ENCODE measurements at places on chromosomes 12 and 14.
A peak's percentile ranks its signal among the peaks of the same experiment; 100 is the strongest.

DNA sequence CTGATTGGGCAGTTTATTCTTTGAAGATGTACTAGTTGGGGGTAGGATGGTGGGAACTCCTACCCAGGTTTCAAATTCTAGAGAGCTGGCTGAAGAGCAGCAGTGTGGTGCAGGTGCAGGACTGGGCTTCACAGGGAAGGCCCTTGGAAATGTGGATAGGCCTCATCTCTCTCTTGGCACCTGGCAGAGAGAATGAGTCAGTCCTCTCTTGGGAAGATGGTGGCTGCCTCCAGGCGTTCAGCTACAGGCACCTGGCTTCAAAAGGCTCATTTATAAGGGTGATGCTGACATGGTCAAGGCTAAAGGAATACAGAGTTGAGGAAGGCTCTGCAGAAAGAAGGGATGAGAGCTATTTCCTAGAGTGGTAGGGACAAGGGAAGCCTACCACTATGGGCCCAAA is 179.7 kb upstream of the VASH1 start:
- DNase-seq, result no peak

GRCh38 chr14:47959740-47960139 is 284.3 kb upstream of the MDGA2 start:
- no peak for DNase-seq

DNA sequence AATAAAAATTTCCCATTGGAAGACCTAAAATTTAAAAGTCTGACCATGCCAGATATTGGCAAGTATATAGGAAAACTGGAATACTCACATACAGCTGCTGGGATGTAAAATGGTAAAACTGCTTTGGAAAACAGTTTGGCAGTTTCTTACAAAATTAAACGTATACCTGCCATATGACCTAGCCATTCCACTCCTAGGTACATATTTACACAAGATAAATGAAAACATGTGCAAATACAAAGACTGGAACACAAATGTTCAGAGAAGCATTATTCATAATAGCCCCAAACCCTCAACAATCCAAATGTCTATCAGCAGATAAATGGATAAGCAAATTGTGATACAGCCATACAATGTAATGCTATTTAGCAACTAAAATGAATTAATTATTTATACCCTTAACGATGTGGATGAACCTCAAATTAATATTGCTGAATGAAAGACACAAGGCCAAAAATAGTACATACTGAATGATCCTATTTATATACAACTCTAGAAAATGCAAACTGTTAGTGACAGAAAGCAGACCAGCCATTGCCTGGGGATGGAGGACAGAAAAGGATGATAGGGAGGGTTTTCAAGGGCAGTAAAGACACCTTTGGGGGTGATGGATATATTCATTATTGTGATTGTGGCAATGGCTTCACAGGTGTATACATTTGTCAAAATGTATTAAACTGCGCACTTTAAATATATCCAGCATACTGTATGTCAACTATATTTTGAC is 21.3 kb upstream of the TCP11L2 start:
- DNase-seq, result no peak

DNA sequence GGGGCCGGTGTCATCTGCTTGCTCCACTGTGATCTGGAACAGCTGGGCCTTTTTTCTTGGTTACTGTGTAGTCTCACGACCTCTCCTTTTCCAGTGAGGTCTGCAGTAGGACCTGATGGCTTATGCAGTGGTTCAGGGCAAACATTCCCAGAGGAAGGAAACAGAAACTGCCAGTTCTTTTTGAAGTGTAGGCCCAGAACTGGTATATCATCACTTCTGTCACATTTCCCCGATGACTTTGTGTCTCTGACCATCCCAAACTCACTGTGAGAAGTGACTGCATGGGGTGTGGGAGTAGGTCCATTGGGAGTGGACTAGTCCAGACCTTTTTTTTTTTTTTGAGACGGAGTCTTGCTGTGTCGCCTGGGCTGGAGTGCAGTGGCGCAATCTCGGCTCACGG is 38.4 kb downstream of the RCOR1 start:
- no peak for DNase-seq

DNA sequence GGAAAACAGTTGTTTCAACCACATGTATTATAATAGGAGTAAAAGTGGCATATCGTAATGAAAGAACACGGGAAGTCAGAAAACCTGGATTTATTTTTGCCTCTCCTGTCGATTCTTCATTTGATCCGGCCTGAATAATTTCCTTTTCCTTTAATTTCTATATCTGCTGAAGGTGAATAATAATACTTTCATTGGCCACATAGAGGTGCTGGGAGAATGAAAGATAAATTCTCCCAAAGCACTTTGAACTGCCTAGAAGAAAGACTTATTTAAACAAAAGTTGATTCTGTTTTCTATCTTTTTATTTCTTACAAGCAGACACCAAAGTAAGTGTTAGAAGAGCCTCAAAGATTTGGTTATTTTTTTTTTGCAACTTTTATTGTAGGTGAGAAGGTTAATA is 339.1 kb downstream of the RAD51B start:
- no peak for DNase-seq

GRCh38 chr12:102369876-102370275 is 110.5 kb downstream of the IGF1 start:
- DNase-seq, result no peak

DNA sequence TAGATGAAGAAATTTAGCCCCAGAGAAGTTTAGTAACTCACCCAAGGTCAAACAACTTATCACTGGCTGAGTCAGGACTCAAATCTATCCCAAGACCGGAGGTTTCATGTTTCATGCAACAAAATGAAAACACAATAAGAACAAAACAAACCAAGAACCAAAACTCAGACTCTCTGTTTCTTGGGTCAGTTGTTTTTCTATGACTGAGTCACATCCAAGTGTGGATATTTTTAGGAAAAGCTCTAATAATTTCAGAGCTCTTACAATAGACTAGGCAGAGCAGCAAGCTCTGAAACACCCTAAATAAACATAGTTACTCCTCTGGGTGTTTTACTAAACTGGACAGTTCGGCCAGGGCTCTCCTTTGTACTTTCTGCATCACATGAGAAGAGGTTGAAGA is 87.6 kb upstream of the PRB2 start:
- DNase-seq, result no peak

GRCh38 chr14:74616996-74617700 is 5.1 kb upstream of the LTBP2 start:
- DNase-seq, result no peak

DNA sequence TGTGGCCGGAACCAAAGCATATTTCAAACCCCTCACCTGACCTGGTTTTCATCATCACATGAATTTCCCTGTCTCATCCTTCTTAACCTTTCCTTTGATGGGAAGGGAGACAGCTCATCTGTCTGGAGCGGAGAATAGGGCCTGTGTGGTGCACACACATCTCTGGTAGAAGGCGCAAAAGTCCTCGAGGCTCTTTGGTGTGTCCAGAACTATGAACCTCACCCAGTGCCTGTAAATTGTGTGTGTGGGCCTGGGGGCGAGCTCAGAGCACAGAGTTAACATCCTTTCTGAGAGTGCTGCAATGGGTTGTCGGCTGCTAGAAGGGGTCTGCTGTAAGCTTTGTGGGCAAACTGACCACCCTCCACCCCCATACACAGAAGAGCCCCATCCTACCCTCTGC is 749 bp downstream of the GALNT6 start:
- DNase-seq, result no peak

GRCh38 chr14:101969481-101969880 is 5.1 kb downstream of the DYNC1H1 start:
- DNase-seq, result no peak

- DNase-seq, result no peak
Observed at GRCh38 chr14:63492391-63492790, 50.8 kb downstream of the PPP2R5E start.

GRCh38 chr12:113879658-113880057 is 86.5 kb downstream of the RBM19 start:
- no peak for DNase-seq

GRCh38 chr14:92619671-92620456 is 106.3 kb downstream of the RIN3 start:
- DNase-seq, result no peak

DNA sequence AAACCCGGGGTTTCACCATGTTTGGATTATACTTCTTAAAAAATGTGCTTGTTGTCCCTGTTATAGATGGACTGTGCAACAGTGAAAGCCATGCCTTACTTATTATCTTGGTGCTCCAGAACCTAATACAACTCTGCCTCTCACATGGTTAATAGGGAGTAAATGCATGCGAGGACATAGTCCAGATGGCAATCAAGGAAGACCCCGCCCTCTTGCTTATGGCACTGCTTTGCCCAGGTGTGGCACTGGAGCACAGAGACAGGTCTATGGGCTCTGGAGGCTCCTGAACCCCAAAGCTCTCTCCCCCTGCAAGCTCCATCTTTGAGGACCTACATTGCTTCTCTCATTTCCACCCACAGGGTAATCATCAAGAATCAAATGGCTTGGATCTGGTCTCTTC is 162.1 kb upstream of the NTF3 start:
- DNase-seq, result no peak

GRCh38 chr12:42677461-42677860 is 87.9 kb upstream of the PRICKLE1 start:
- no peak for DNase-seq

DNA sequence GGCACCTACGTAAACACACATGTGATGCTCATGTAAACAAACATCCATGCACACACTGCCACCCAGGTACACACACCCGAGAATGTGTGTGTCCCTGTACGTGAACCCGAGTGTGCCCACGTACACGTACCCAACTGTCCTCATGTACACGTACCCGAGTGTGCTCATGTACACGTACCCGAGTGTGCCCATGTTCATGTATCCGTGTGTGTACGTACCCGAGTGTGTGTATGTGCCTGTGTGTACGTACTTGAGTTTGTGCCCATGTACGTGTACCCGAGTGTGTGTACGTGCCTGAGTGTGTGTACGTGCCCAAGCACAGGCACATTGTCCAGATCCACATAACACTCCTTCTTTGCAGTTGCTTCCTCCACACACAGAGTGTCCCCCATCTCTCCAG is 45.0 kb downstream of the LRCOL1 start:
- no peak for DNase-seq

- no peak for DNase-seq
Observed at GRCh38 chr12:95266254-95266653, 48.6 kb downstream of the VEZT start.

- no peak for DNase-seq
Observed at GRCh38 chr14:55581342-55581771, 1.4 kb downstream of the KTN1 start.

DNA sequence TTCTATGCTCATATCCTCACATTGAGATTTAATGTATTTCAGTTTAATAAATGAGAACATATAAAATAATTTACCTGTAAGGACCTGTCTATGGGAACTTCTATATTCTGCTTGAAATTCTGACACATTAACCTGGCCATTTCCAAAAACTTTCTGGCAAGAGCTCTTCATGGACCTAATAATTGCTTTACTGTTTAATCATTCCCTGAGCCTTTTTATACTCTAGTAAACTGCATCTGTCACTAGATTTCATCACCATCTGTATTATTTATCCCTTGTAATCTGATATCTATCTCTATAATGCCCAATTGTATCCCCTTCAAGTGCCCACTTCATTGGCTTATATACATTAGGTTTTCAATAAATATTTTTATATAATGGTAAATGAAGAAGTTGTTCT is 327.7 kb downstream of the RAD51B start:
- peak; percentile 84 for DNase-seq

DNA sequence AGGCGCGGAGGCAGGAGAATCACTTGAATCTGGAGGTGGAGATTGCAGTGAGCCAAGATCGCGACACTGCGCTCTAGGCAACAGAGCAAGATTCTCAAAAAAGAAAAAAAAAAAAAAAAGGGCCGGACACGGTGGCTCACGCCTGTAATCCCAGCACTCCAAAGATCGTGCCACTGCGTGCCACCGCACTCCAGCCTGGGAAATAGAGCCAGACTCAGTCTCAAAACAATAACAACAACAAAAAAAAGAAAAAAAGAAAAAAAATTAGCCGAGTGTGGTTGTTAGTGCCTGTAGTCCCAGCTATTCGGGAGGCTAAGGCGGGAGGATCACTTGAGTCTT is 470 bp upstream of the RPL6 start:
- DNase-seq, result no peak

GRCh38 chr12:110677206-110677911 is 11.6 kb downstream of the HVCN1 start:
- DNase-seq, result no peak

- no peak for DNase-seq
Observed at GRCh38 chr12:108700833-108701541, 30.3 kb downstream of the CORO1C start.

- peak; percentile 51 for DNase-seq
Observed at GRCh38 chr14:73472185-73473114, 14.1 kb upstream of the NUMB start.

DNA sequence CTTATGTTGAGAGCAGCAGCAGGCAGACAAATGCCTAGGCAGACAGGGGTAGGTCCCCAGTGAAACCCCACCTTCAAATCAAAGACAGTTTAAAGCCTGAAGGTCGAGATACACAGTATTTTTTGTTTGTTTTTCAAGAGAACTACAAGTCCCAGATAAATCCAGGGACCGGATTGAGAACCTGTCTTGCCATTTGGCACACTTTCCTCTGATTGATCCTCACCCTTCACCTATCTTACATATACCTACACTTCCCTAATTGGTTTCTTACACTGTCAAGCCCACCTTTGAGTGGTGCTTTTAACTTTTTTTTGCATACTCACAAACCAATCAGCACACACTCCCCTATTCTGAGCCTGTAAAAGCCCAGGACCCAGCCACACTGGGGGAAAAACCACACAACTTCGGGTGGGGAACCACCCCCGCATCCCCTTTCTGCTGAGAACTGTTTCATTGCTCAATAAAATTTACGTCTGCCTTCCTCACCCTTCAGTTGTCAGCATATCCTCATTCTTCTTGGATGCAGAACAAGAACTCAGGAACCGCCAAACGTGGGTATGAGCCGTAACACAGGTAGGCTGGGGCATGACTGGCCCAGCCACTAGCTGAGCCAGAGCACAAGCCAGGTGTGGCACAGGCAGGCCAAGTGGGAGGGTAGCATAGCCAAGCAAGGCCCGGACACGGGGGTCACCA is 11.1 kb downstream of the DICER1 start:
- no peak for DNase-seq

DNA sequence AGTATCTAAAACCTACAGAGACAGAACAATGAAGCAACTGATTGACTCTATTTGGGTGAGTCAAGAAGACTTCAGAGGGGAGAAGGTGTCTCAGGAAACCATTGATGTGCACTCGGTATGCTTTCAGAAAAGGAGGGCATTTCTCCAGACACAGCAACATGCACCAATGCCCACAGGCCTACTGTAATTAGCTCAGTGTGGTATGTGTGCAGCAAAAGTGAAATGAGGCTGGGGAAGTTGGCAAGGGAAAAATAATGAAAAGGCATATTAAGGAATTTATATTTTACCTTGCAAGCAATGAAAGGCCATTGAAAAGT is 158.4 kb upstream of the GRIP1 start:
- DNase-seq, result no peak

- no peak for DNase-seq
Observed at GRCh38 chr14:55929136-55929535, 189.1 kb upstream of the PELI2 start.

- DNase-seq, result no peak
Observed at GRCh38 chr12:68239309-68239982, 13.8 kb upstream of the IL26 start.

- DNase-seq, result no peak
Observed at GRCh38 chr14:77782202-77782601, 17.7 kb upstream of the ADCK1 start.

- DNase-seq, result no peak
Observed at GRCh38 chr12:80821513-80822000, 104.8 kb downstream of the MYF5 start.

Data from DMS 273 treated with DMSO at 0.1 percent for 48 hours (cell line).